ENCODE measurements at places on chromosomes 16 and 17. TPM values are rescaled to one million over a fixed set of nuclear protein-coding genes. Genes with fewer than 3 reads are reported as not detected.
A peak's percentile ranks its signal among the peaks of the same experiment; 100 is the strongest.

Gene ZNF624
- total RNA-seq = 1.9 TPM

DNA sequence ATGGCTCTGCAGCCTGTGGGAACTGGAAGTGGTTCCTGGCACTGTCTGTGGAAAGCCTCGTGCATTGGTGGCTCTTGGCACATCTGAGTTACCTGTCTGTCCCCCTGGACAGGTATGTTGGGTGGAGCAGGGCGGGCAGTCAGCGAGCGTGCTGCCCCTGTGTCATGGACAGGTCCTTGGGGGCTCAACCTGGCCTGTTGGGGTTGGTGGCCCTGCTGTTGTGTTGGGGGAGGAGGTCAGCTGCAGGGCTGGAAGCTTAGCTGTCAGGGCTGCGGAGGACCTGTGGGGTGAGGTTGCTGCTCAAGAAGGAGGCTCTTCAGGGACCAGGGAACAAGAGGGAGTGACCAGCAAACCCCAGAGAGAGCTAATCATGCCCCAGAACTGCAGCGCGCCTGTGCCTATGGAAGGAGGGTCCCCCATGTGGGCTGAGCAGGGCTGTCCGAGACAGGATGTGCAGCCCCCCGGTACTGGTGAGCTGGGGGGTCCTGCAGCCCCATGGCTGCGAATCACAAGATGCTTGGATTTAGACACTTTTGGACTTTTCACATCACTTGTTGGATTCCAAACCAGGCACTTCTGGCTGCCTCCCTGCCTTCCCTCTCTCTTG lies 7.2 kb downstream of the NKD1 start:
- no peak for DNase-seq

GRCh38 chr16:27369806-27370205 lies 32.2 kb upstream of the IL21R start:
- peak; percentile 4 for DNase-seq

- no peak for DNase-seq
These were observed 86.4 kb downstream of the HAPSTR1 start for GRCh38 chr16:9177861-9178260.

Data from PC-3 (cell line).